ENCODE measurements at places on chromosomes 11 and 22.

- peak; percentile 54 for DNase-seq
These were observed 2.1 kb upstream of the MTFP1 start for GRCh38 chr22:30423301-30423958.

DNA sequence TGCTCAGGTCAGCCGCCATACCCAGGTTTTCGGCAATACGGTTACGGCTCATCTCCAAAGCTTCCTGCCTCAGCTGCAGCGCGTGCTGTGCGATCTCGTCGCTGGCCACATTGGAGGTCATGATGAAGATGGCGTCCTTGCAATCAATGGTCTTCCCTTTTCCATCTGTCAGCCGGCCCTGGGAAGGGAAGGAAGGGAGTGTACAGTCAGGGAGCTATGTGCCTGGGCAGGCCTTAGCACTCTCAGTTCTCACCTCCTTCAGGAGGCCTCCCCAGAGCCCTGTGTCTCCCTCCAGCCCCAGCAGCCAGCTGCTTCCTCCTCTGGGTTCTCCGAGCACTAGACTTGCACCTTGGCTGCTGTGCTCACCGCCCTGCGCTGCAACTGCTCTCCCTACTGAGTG, 51.5 kb upstream of the PHOX2A start:
- DNase-seq: no peak

GRCh38 chr11:11969380-11970215, 38.8 kb downstream of the DKK3 start:
- no peak for DNase-seq

GRCh38 chr11:34680206-34680605, 59.3 kb downstream of the EHF start:
- DNase-seq: no peak

DNA sequence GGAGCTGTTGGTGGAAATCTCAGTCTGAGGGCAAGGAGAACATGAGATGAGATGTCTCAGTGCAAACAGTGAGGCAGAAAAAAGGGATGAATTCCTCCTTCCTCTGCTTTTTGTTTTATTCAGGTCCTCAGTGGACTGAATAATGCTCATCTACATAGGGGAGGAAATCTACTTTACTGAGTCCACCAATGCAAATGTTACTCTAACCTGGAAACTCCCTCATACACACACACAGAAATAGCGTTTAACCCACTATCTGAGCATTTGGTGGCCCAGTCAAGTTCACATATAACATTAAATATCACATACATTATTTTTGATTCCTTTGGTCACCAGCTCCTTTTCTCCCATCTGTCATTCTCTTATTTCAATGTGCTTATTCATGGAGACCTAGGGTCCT, 418.8 kb downstream of the TMEM135 start:
- DNase-seq: no peak

DNA sequence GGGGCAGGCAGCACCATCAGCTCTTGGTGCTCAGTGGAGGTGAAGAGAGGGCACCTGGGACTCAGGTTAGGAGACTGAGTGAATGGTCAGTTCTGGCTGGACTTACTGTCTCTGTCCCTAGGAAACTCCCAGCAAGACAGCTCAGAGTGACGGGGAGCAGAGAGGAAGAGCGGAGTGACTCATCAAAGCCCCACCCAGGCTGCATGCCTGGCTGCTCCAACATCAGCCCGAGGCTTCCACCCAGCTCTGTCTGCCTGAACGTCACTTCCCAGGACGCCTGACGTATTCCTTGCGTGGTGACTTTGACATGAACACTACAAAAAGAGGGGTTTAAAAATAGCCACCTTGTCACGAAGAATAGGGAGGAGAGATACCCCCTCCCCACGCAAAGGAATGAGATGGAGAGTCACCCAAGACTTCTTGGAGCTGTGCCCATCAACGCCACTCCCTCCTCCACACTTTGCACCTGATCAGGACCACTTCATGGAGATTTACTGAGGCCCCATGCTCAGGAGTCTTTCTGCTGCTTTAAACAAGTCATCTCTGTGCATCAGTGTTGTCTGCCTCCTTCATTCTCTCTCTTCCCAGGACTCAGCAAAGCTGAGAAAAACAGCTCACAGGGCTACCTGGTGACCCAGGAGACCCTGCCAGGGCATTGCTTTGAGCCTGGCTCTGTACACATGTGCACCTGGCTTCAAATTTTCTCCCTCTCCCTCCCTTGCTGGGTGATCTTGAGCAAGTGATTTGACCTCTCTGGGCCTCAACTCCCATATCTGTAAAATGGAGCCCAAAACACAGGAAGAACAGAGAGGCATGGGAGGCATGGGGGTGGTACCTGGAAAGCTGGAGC, 83.1 kb downstream of the MN1 start:
- DNase-seq: no peak

DNA sequence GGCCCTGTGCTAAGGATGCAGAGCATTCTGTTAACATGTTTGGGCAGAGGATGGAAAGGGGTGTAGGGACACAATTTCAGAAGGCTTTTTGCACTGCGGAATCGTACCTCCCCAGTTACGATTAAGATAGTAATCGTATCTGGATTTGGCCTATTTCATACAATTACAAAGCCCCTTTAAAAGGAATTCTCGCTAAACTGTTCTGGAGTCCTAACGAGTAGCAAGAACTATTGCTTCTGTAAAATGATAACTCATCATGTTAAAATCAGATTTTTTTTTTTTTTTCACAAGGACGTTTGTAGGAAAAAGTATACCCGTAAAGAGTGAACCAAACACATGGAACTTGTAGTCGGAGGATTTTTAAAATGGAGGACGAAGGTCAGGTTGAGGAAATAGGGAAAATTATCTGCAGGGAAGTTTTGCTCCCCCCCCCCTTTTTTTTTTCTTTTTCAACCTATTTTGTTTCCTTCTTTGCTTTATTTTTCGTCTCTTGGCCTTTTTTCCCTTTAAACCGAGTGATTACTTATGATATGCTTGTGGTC, 934 bp downstream of the HSD17B12 start:
- no peak for DNase-seq

DNA sequence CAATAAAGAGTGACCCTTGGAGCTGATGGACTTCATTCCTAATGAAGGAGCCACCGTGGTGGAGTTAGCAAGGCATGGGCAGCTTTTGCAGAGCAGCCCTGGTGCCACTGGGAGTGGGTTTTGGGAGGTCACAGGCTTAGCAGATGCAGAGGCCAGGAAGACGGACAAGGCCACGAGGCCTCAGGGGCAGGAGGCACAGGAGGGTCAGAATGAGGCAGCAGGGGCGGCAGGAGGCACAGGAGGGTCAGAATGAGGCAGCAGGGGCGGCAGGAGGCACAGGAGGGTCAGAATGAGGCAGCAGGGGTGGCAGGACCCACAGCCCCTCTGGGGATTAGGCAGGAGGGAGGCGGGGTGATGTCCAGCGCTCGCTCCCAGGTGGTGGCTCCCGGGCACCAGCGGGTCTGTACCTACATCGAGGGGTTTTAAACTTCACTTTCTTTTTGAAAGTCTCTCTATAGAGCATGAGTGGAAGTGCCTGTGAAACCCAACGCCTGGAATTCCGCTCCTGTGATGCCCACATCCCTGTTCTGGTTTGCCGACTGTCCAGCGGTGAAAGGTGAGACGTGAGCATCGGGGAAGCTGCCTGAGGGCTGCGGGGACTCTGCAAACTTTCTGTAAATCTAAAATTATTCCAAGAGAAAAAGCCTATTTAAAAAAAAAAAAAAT, 521.6 kb downstream of the BRD1 start:
- DNase-seq: no peak

GRCh38 chr11:115428306-115428705, 75.9 kb downstream of the CADM1 start:
- DNase-seq: no peak

- DNase-seq: no peak
These were observed 30.2 kb downstream of the ZBTB16 start for GRCh38 chr11:114089748-114090147.

GRCh38 chr11:65425971-65426838, 3.6 kb downstream of the NEAT1 start:
- no peak for DNase-seq

DNA sequence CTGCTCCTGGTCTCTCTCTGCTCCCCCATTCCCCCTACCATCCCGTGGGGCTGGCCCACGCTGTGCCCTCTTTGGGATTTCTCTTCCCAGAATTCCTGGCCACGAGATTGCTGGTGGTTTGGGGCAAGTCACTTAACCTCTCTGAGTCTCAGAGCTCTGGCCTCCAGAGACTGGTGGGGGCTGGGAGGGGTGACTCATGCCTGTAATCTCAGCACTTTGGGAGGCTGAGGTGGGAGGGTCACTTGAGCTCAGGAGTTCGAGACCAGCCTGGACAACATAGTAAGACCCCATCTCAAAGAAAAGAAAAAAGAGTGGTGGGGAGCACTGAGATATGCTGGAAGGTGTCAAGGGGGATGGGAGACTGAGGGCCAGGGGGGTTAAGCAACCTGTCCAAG, 18.3 kb downstream of the OTUB1 start:
- DNase-seq: no peak

DNA sequence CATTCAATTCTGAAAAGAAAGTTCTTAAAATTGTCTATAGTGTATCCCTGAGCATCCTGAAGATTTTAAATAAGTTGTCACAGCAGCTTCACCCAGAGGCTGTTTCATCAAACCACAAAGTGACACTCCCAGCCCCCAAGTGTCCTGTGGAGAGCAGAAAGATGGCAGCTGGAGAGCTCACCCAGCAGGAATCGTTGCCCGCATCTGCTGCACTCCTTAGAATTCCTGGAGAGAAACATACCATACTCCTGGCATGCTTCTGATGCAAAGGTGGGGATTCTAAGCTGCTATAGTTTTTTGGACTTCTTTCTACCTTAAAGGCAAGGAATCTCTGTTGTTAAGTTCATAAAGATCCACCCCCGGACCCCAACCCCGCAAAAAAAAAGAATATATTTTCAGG, 13.5 kb upstream of the CYB5R2 start:
- DNase-seq: no peak

- DNase-seq: no peak
These were observed 150.2 kb downstream of the BRD1 start for GRCh38 chr22:49677495-49677889.

DNA sequence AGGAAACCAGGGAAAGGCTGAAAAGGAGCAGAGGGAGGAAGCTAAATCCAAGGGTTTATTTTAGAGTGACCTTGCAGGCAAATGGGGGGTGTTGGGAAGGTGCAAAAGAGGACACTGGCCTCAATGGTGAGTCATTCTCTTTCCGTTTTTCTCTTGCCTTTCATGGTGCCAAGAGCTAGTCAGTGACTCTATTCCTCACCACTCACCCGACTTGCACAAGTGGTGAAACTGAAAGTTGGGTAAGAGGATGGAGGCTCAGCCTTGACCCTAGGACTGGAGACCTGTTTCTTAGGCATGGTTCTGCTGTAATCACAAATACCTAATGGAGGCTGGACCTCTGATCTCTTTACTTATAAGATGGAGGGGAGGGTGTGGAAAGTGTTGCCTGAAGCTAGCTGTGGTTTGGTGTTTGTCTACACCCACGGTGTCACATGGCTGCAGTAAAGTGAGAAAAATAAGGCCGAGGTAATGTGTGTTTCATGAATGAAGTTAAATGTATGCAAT, 67.3 kb upstream of the CREB3L1 start:
- DNase-seq: no peak

GRCh38 chr11:102332611-102332994, 14.4 kb upstream of the BIRC2 start:
- no peak for DNase-seq

GRCh38 chr11:35233518-35233917, 94.5 kb downstream of the CD44 start:
- no peak for DNase-seq

- DNase-seq: no peak
These were observed 1404.7 kb downstream of the BRD1 start for GRCh38 chr22:48422900-48423480.

DNA sequence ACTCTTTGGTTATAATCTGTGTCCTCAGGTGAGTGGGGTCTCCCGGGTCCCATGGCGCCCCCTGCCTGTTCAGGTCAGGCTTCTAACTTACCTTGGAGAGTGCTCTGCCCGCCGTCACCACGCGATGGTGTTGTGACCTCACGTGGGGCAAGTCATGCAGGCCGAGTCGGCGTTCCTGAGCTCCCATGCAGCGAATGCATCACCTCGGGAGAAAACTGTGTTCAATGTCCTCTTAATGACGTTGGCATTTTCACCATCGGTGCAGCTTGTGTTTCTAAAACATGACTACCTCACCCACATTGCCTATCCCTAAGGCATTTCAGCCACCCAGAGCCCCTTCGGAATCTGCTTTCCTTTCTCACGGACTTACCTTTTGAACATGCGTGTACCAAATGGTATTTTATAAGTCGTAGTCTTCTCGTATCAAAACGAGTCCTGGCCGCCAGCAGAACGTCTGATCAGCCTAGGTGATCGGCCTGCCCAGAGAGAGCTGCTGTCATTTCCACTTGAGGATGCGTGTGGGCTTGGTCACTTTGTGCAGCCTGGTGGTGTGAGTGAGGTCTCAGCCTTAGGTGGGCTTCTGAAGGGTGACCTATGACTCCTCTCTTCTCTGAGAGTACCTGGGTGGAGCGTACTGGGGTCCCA, 64.8 kb downstream of the TBC1D22A start:
- no peak for DNase-seq

DNA sequence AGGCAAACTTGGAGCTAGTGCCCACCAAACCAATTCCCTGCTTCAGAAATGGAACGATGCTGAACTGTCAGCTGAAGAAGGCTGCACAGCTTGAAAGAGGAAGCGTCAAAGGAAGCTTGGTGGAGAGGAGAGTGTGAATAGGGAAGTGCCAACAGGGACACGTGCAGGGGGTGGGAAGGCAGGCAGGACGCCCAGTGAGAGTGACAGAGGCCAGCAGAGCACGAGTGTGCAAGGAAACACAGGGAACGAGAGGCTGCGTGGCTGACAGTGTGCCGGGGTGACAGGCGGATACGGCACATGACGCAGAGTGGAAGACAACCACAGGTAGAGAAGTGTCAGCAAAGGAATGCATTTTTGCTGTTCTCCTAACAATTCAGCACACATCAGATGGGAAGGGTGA, 196.4 kb downstream of the LARGE1 start:
- no peak for DNase-seq

DNA sequence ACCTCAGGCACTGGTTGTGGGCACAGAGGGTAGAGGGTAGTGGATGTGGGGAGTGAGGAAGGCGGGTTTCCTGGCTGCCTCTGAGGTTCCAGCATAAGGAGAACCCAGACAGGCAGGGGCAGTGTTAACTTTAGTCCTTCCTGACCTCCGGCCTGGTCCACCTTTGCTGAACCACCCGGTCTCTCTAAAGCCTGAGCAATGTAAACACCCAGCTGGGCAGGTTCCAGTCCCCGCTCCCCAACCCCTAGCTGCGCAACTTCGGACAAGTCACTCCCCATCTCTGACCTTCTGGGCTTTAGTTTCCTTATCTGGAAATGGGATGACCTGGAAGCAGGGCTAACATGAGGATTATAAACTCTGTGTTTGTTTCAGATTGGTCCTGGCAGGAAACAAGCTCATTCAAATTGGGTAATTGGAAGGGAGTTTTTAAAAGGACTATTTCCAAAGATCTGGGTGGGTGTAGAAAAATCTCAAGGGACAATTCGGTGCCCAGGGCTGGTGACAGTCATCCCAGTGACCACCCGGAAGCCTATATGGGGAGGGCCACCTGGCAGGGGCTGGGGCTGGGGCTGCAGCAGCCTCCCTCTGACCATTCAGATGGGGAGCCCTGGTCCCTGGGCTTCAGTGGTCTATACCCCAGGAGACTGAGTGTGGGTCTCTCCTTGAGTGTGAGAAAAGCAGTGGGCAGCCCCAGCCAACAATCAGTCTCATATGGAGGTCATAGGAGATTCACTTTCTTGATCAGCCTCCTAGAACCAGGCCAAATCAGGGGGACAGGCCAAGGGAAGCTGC, 108.3 kb upstream of the SYT13 start:
- DNase-seq: no peak

GRCh38 chr11:124638500-124638899, 15.8 kb downstream of the TBRG1 start:
- no peak for DNase-seq

GRCh38 chr22:28021998-28022660, 103.1 kb upstream of the PITPNB start:
- DNase-seq: no peak
